ENCODE measurements at places on chromosomes 5 and 9.

DNA sequence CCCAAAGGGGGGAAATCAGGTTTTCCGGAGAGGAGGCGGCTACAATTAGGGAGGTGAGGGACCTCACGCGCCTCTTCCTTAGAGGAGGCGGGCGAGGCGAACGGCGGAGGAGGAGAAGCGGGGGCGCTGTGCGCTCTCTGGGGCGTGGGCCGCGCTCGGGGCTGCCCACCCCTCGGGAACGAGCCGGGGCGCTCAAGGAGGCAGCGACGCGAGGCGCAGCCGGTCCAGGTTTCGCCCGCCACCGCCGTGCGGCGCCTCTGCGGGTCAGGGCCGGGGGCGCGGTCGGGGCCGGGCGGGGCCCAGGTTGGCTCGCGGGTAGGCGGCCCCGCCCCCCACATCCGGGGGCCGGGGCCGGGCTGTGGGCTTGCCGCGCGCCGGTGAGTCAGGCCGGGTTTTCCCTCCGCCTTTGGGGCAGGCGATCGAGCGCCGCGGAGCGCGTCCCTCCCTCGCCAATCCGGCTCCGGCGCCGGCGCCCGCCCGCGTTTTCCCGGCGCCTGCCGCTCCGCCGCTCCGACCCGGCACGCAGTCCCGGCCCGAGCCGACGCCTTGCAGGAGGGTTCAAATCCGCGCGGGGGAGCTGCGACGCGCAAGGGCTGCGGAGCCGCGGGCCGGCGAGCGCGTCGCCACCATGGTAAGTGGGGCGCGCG lies at the start of gene N4BP3:
Gene N4BP3, plus strand, starts transcription at position 392 of the 647 bp plus-strand sequence. CDS start 6,052 bp downstream, outside the sequence.
- DNase-seq, result peak; percentile 94

GRCh38 chr9:12730198-12730597 lies 37.0 kb downstream of the TYRP1 start:
- no peak for DNase-seq

GRCh38 chr5:84478603-84479002 lies 93.9 kb upstream of the EDIL3 start:
- no peak for DNase-seq

DNA sequence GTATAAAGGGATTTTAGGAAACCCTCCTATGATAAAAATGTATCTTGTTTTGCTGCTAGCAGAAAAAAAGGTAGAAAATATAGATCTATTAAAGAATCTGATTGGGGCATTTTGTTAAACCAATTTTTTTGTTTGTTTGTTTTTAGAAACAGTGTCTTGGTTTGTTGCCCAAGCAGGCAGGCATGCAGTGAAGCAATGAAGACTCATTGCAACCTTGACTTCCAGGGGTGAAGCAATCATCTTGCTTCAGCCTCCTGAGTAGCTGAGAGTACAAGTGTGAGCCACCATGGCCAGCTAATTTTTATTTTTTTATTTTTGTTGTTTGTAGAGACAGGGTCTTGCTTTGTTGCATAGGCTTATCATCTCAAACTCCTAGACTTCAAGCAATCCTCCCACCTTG lies 755.8 kb upstream of the EDIL3 start:
- DNase-seq, result no peak

DNA sequence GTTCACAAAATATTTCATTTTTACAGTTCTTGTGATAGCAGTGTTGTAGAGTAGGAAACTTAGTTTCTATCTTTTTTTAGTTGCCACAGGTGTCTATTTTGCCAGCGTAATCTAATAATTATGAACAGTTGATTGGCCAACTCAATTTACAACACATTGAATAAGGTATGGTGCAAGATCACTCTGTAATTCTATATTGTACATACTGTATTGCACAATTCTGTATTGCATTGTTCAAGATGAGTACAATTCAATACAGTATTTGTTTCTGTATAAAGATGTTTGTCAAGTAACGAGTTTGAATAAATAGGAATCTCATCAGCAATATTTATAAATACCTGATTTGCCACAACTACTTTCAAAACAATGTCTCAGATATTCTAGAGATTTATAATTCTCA lies 64.2 kb upstream of the HTR1A start:
- DNase-seq, result no peak

- no peak for DNase-seq
These were observed 6.1 kb upstream of the MRNIP start for GRCh38 chr5:179864686-179865085.

- peak; percentile 8 for DNase-seq
These were observed 176.4 kb upstream of the PLCXD3 start for GRCh38 chr5:41686767-41687166.

- no peak for DNase-seq
These were observed 68.6 kb upstream of the MAST4 start for GRCh38 chr5:66527478-66528035.

GRCh38 chr5:69295088-69295754 lies 37.4 kb downstream of the CCDC125 start:
- no peak for DNase-seq

DNA sequence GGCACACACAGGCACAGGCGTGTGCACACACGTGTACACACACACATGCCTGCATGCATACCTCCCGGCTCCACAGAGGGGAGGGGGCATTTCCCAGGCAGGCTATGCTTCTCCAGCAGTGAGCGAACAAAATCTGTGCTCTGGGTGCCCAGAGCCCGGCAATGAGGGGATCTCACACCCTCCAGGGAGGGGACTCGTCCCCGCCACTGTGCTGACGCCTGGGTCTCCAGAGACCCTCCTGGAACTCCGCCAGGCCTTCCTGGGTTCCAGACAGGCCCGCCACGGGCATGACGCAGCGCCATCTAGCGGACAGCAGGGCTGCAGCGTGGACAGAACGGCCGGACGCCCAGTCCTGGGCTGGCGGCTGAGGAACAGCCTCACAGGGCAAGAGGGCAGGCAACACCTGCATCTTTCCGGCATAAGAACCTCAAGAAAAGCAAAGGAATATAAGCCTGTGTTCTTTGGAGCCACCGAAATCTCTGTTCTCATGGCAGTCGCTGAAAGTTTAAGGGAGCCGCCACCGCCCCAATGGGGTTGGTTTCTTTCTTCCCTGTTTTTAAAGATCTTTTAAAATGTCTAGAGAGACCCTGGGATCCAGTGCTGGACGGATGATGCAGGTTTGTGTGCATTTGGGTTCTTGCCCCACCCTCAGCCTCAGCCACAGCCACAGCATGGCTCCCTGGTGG lies 135.6 kb upstream of the PPP1R26 start:
- peak; percentile 71 for DNase-seq

DNA sequence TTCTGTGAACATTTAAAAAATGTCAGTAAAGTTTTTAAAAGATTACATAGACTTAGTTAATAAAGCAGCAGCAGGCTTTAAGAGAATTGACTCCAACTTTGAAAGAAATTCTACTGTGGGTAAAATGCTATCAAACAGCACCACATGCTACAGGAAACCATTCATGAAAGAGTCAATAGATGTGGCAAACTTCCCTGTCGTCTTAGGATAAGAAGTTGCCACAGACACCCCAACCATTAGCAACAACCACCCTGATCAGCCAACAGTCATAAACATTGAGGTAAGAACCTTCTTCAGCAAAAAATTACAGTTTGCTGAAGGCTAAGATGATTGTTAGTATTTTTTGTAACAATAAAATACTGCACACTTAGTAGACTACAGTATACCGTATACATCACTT lies 278.2 kb downstream of the CSNK1G3 start:
- DNase-seq, result no peak

DNA sequence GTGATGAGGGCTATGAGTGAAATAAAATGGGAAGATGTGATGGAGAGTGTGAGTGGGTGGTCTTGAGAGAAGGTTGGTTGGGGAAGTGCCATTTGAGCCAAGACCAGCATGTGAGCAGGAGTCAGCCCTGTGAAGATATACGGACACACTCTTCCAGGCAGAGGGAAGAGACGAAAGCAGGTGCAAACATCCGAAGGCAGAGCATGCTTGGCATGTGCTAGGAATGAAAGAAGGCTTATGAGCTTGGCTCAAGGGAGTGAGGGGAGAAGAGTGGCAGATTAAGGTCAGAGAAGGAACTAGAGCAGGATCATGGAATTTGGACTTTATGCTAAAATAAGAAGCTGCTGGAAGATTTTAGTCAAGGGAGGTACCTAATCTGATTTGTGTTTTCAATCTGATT lies 23.6 kb upstream of the CCDC112 start:
- peak; percentile 28 for DNase-seq

DNA sequence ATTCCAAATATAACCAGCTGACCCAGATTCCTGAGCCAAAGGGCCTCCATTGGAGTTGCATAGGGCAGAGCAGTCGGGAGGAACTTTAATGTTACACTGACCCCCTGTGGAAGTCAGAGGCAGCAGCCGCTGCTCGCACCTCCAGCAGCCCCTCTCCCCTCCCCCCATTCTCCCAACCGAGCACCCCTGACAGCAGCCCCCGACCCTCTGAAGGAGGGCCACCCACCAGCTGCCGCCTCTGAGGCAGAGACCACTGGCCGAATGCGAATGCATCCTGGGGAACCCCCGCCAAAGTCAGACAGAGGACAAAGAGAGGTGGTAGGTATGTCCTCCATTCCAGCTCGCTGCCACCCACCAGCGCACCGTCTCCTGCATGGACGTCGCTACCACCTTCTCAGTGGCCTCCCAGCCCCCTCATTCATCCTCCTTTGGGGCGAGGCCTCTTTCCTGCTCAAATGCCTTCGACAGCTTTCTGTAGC lies 231.0 kb downstream of the CDK5RAP2 start:
- peak; percentile 27 for DNase-seq

- DNase-seq, result peak; percentile 90
These were observed 36.3 kb downstream of the ERGIC1 start for GRCh38 chr5:172870291-172870714.

GRCh38 chr9:70131296-70131695 lies 87.6 kb downstream of the MAMDC2 start:
- DNase-seq, result no peak

GRCh38 chr5:89301321-89302025 lies 418.5 kb upstream of the MEF2C start:
- peak; percentile 33 for DNase-seq

- DNase-seq, result no peak
These were observed 44.9 kb upstream of the RETREG1 start for GRCh38 chr5:16661713-16662112.

DNA sequence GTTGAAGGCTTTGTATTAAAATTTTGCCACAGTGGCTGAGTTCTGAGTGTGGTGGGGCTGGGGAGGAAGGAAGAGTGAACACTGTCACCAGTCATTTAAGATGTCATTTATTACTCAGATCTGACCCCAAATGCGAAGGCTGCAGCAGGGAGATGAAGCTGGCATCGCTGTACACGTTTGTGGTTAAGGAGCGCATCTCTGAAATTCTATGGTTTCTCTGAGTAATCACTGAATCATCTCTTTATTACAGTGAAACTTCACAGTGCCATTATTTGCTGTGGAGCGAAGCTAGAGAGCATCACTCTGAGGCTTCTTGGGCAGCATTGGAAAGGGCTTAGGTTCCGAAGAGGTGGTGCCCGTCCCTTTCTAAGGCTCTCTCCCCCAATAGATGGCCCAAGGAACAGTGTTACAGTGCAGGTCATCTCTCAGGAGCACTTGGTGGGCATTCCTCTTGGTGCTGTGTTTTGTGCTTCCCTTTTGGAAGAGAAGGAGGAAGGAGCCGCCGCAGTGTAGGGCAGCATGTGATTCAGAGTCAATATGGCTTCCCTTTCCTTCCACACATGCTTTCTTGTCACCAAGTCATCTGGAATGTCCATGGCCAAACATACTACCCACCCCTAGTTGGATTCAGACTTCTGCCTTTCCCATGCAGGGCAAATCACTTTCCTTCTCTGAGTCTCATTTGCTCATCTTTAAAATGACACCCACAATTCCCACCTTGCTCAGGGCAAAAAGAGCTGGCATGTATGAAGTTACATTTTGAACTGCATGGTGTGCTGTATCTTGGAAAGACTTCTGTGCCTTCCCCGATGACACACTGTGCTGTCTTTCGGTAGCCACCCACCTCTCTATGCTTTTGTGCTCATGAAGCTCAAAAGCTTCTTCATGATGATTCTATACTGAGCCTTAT lies 9.3 kb upstream of the TEX48 start:
- DNase-seq, result peak; percentile 87

GRCh38 chr9:79742110-79742721 lies 170.5 kb downstream of the TLE4 start:
- no peak for DNase-seq

DNA sequence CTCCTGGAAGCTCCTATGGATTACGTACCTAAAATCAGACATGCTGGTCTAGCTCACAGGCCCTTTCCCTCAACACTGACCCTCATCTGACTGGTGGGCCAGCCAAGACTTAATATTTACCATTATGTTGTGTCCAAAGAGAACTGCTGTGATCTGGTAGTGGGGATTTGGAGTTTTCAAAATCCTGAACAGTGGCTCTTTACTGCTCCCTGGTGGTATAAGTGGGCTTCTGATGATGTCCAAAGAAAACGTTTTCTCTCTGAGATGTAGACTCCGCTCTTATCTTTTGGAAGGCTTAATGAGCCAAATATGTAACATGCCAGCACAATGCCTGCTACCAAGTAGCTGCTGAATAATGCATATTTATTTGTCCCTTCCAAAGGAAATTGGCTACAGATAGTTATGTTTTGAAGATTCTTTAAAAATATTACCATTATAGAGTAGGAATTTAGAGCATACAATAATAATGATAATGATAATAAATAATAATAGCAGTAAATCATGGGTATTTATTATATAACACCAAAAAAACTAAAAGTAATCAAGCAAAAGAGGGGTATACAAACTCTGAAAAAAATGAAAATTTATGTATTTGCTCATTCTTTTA lies 406.6 kb upstream of the TNC start:
- DNase-seq, result peak; percentile 63

All from suppressor macrophage treated with lipopolysaccharide for 1 hour (primary cell).